Esophagus squamous epithelium (tissue), 5 donors: ENCODE measurements at places on chromosomes 16 and 17.

- no peak for DNase-seq
Measured at GRCh38 chr17:28276011-28276410, 43.0 kb upstream of the TMEM97 start.

DNA sequence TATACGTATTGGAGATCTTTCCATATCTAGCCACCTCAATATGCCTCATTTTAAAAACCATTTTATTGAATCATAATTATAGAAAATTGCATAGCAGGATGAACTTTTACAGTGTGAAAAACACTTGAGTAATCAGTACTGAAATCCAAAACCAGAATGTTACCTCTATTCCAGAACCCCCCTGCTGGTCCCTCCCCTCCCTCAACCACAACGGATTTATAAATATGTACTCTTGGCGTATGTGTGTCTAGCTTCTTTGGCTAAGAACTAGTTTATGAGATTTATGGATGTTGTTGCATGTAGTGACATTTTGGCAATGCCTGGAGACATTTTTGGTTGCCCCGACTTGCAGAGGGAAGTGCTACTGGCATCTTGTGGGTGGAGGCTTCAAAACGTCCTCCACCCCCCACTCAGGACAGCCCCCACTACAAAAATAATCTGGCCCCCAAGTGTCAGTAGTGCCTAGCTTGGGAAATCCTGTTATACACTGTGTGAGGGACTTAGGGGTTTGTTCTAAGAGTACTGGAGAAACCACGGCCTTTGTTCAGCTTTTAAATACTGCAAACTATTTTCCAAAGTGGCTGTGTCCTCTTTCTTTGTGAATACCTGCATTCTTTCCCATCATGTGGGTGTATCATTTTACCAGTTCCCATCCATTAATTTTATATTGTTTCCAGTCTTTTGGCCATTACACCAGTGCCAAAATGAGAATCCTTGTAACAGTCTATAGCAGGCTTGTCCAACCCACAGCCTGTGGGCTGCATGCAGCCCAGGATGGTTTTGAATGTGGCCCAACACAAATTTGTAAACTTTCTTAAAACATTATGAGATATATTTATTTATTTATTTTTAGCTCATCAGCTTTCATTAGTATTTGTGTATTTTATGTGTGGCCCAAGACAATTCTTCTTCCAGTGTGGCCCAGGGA, 23.7 kb downstream of the ITPRIPL2 start:
- no peak for DNase-seq

GRCh38 chr17:27491713-27492190, 35.5 kb downstream of the KSR1 start:
- no peak for DNase-seq

DNA sequence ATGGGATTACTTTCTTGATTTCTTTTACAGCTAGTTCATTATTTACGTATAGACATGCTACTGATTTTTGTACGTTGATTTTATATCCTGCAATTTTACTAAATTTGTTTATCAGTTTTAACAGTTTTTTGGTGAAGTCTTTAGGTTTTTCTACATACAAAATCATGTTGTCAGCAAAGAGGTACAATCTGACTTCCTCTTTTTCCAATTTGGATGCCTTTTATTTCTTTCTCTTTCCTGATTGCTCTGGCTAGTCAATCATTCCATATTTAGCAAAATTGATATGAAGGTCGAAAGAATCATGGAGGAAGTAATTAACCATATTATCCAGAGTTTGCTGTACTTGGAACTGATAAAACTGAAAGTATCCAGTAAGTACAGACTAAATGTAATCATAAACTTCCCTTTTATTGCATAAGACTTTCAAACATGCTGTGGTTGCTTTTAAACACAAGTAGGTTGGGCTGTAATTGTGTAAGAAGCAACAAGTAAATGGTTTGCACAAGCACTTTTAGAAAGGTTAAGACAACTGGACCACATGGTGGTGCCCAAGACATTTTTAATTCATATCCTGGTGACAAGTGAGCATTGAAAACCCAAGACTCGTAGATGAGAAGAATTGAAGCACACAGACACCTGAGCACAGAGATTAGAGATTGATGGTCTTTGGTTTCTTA, 8.4 kb downstream of the GDE1 start:
- no peak for DNase-seq

DNA sequence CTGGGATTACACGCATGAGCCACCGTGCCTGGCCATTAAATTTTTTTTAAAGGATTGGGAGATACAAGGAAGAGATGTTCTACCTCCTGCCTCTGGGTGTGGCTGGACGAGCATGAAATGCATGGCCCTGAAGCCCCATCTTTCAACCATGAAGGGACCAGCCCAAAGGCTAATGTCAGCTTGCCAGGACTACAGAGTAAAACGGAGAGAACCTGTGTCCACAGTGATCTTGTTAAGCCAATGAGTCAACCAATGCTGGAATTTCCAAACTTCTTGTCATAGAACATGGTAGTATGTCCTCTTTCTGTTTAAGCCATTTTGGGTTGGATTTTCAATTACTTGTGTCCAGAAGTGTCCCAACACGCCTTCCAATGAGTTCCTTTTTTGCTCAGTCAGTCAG, 71.3 kb downstream of the RTN4RL1 start:
- no peak for DNase-seq
